CD4-positive, alpha-beta T cell treated with Interleukin-15 for 4 hours (primary cell): ENCODE measurements at places on chromosomes 12 and 14.

DNA sequence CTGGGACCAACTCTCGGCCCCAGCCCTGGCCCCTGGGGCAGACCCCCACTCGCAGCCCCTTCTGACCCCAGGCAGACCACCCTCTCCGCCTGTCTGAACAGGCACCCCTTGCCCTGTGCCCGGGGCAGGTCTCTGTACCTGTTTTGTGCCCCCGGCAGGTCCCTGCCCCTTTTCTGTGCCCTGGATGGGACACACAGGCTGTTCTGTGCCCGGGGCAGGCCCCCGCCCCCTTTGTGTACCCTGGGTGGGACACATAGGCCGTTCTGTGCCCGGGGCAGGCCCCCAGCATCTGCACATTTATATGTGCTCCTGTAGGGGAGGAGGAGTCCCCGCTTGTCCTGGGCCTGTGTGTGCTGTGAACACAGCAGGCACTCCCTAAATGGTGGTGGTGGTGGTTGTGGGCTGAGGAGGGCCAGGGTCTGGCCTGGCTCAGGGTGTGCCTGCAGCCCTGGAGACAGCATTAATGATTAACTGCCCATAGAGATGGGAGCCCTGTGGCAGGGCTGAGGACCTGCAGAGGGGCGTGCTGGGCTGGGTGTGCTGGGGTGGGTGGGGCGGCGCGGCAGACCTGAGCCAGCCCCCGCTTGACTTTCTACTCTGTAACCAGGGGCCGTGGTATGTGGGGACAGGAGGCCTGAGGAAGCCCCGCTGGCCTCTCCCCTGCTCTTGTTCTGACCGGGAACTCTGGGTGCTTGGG is 3.7 kb downstream of the FBRSL1 start:
- DNase-seq = no peak

- peak; percentile 75 for DNase-seq
These were observed 3.6 kb downstream of the SMARCD1 start for GRCh38 chr12:50088577-50089335.

DNA sequence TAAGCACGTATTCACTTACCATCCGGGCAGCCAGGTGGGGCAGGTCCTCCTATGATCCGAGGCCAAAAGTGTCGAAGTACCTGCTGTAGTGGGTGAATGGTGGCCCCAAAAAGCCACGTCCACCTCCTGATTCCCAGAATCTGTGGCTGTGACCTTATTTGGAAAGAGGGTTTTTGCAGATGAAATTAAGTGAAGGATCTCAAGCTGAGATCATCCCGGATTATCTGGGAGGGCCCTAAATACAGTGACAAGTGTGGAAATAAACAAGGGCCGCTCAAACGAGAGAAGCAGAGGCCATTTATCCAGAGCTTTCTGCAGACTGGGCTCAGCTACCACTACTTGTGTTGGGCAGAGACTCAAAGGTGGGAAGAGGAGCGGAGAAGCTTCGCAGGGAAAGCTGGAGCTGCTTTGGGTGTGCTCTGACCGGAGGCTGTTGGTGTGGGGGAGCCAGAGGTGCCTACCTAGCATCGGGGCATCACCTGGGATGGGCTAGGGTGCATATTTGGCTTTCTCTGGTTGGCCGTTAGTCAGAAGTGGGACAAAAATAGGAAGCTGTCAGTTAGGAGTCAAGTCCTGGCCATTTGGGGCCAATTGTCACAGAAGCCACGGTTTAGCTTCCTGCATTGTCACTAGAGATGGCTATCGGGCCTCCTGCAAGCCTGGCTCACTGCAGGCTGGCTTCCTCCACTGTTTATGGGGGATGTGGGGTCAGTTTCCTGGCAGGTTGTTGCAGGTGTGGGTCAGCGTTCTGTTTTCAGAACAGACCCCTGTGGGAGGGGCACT is 27.8 kb upstream of the DLK1 start:
- DNase-seq = no peak

- peak; percentile 50 for DNase-seq
These were observed 678 bp downstream of the RPS6KA5 start for GRCh38 chr14:91059576-91060350.

DNA sequence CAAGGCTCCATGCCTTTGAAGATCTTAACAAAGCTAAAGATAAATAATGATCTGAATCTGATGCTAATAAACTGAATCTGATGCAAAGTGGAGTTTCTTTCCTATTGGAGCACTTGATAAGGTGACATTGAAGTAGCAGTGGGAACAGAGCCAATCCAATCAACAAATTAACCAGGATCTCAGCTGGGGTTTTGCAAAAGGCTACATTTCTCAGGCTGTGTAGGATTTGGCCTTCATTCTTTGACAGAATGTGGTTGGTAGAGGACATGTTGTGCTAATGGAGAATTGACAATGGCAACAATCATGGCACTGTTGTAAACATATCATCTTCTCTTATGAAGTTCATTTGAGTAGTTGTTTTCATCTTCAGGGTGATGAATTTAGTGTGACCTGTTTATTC is 164.9 kb downstream of the CCDC91 start:
- DNase-seq = no peak

DNA sequence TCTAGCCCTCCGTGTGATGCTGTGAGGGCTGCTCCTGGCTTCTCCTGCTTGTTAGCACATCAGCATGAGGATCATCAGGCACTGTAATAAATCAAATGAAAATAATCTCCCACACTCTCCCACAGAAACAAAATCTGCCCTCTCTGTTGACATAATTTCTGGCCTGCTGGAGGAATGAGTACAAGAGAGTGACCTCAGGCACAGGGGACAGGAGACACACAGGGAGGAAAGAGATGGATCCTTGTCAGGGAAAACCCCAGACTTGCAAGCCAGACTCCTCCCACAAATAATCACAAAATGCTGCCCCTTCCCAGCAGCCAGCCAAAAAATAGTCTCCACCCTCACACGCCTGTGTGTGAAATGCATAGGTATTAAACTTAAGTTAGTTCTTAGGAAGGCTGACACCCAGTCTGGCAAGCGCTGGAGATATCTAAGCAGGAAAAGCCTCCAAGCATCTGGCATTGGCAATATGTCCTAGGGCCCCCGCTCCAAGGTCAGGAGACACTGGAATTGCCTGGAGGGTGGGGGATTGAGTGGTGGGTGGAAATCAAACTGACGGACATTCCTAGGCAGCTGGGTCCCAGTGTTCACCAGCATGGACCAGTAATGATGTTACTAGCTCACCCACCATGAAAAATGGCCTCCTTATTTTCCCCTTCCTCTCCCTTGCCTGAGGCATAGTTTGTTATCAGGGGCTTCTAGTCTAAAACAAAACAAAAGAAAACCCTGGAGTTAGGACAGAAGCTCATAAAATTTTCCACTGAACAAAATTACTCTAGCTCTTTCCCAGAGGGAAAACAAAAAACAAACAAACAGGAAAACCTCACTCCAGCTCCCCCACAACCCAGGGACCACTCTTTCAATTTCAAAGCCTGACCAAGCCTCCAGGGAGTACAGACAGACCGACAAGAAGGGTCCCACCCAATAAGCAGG is 22.0 kb downstream of the SMUG1 start:
- DNase-seq = no peak

DNA sequence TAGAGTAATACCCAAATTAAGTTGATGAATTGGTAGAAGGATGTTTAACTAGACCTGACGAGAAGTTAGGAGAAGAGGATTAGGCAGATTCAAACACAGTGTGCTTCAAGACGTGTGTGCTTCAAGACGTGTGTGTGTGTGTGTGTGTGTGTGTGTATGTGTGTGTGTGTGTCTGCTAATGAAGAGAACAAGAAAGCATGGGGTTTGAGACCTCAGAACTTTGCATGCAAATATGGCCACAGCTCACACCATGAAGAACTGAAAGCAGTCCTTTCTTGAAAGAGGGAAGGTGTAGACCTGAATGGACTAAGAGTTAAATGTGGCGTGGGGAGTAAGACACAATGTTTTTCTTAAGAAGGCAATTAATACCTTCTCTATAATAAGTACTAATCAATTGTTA is 32.5 kb upstream of the SSPN start:
- DNase-seq = no peak

- no peak for DNase-seq
These were observed 5.6 kb upstream of the ADGRD1 start for GRCh38 chr12:130948136-130948535.
